Right lobe of liver (tissue), 6 donors: ENCODE measurements at places on chromosomes 1 and 21. TPM values are rescaled to one million over a fixed set of nuclear protein-coding genes. Genes with fewer than 3 reads are reported as not detected.

DNA sequence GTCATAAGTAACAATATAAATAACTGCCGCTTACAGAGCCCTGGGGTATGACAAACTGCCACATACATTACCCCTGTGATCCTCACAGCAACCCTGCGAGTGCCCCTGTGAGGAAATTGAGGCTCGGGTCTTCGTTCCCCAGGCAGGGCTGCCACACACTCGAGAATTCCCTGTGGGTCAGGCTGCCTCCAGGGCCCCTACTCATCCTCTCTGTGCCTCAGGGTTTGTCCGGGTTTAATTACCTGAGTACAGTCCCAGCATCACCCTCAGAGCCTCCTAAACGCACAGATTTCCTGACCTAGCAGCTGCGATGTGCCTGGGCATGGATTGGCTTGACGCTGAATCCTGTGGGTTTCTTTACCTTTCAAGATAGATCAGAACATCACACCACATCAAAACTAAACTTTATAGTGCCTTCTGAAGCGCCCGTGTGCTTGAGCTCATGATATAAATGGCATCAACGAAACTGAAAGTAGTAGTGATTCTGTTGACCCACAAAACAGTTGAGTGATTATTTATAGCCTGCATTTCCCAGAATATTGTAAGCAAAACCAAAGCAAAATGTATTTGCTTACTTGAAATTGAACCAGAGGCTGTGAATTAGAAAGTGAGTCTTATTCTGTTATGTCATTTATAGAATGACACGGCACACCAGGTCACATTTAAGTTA lies 14.0 kb downstream of the SLC37A1 start:
- H3K4me1 ChIP-seq: no peaks in the 10 kb centered on the region
- no peaks in the 10 kb centered on the region for H3K27me3 ChIP-seq
- H3K27ac ChIP-seq: peak overlapping the region; percentile 82
- no peak overlapping the region for H3K4me3 ChIP-seq
- no peak for DNase-seq

The CFHR3 gene
- total RNA-seq: 315 TPM

GRCh38 chr1:12196641-12197482 lies 30.1 kb downstream of the TNFRSF1B start:
- DNase-seq: peak; percentile 76
- H3K4me3 ChIP-seq: no peak overlapping the region
- H3K27me3 ChIP-seq: no peaks in the 10 kb centered on the region

DNA sequence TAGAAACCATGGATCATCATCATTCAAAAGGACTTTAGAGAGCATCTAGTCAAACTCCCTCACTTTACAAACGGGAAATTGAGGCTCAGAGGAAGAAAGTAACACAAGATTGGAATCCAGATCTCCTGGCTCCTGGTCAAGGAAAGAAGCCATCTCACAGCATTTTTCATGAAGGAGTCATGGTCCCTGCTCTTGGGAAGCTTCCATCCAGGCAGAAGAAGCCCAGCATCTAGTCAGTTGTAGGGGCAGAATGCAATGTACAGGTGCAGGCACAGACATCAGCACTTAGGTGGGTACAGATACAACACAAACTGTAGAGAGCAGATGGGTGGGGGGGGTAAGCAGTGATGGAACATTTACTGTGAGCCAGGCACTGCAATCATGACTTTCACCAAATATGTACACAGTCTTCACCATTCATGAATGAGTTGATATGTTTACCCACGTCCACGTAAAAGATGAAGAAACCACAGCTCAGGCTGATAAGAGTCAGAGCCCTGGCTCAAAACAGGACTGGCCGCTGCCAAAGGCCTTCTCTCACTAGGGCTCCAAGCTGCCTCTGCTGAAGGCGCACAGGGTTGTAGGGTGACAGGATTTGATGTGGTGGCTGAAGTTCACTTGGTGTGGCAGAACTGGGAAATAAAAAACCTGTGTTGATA lies 44.0 kb downstream of the OPTC start:
- no peaks in the 10 kb centered on the region for H3K4me1 ChIP-seq
- no peak overlapping the region for H3K4me3 ChIP-seq
- H3K36me3 ChIP-seq: no peaks in the 10 kb centered on the region
- peak overlapping the region; percentile 97 for H3K27ac ChIP-seq

DNA sequence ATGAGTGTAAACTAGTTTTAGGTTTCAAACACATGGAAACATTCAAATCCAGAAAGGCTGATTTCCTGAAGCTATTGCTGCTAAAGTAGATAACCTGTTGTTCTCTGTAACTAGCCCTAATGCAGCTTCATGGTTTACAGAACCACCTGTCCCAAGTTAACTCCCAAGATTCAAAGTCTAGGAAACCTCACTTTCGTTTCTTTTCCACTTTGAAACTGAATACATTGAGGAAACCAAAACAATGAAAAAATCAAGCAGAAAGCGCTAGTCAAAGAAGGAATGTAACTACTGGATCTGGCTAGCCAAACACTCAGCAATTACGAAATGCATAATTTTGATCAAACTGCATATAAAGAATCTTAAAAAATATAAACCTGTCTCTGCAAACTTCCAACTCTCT lies 17.8 kb downstream of the SLC16A1 start:
- no peaks in the 10 kb centered on the region for H3K27me3 ChIP-seq
- H3K36me3 ChIP-seq: no peaks in the 10 kb centered on the region
- no peaks in the 10 kb centered on the region for H3K4me1 ChIP-seq
- peak overlapping the region; percentile 1 for H3K27ac ChIP-seq
- DNase-seq: no peak
- H3K4me3 ChIP-seq: no peak overlapping the region

- peaks cover 7% of the 10 kb centered on the region for H3K4me1 ChIP-seq
- no peak overlapping the region for H3K27ac ChIP-seq
- peaks cover 2% of the 10 kb centered on the region for H3K27me3 ChIP-seq
These were observed 872 bp downstream of the BRINP2 start for GRCh38 chr1:177171536-177172123.

DNA sequence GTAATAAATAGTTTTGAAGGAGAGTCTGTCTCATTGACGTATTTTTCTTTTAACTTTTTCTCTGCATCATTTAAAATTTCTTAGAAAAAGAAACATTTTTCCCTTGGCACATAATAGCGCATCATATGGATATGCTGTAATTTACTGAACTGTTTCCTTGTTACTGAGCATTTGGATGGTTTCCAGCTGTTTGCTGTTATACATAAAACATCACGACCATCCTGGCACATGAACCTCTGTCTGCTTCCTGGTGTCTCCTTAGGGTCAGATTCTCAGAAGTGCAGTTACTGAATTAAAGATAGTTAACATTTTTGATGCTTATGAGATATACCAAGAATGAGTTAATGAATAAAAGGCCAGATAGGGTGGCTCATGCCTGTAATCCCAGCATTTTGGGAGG lies 67.2 kb downstream of the BACE2 start:
- no peak overlapping the region for H3K4me3 ChIP-seq
- DNase-seq: no peak
- H3K36me3 ChIP-seq: no peaks in the 10 kb centered on the region
- H3K27me3 ChIP-seq: no peaks in the 10 kb centered on the region
- H3K27ac ChIP-seq: no peak overlapping the region

GRCh38 chr1:201369209-201369608 lies 8.3 kb downstream of the TNNT2 start:
- H3K36me3 ChIP-seq: no peaks in the 10 kb centered on the region
- no peaks in the 10 kb centered on the region for H3K4me1 ChIP-seq
- DNase-seq: no peak
- no peak overlapping the region for H3K4me3 ChIP-seq

The TAS1R1 gene
- total RNA-seq: not detected

GRCh38 chr1:18883636-18884418 lies 18.5 kb downstream of the ALDH4A1 start:
- no peak overlapping the region for H3K4me3 ChIP-seq
- peak; percentile 78 for DNase-seq
- H3K36me3 ChIP-seq: peaks cover 4% of the 10 kb centered on the region
- H3K4me1 ChIP-seq: no peaks in the 10 kb centered on the region
- no peak overlapping the region for H3K27ac ChIP-seq

The ERO1B gene
- 22.5 TPM for total RNA-seq

The OR2G6 gene
- total RNA-seq: not detected
